ENCODE measurements at places on chromosomes 11 and 22.

- DNase-seq = no peak
Observed at GRCh38 chr11:76830639-76831327, 29.9 kb upstream of the ACER3 start.

GRCh38 chr11:98979205-98979604, 41.5 kb upstream of the CNTN5 start:
- no peak for DNase-seq

DNA sequence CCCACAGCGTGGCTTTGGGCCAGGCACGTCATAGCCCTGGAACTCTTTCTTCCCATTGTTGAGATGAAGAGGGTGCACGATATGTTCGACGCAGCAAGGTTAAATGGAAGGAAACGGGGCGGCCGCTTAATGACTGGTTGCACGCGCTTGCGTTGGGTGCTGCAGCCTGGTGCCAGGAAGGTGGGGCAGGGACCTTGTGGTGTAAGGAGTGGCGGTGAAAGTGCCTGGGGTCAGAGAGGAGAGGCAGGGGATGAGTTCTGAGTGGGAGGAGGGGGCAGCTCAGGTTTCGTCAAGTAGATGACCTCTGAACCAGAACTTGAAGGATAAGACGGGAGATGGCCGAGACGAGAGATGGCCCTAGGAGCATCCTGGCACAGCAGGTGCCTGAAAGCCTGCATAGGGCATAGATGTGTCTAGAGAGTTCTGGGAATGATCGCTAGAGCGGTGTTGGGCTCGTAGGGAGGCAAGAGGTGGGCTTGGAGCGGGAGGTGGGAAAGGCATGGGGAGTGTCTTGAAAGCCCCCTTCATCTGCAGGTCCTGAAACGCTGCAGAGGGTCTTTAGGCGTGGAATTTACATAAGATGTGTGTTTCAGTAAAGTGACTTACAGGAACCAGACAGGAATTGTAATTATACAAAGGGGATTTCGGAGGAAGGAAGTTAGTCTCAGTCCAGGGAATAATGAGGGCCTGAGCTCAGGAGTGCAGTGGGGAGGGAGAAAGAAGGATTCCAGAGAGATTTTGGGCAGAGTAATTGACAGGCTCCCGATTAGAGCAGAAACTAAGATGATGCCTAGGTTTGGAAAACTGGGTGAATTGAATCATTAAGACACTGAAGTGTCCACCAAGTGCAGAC, 43.2 kb upstream of the CLDN5 start:
- DNase-seq = no peak

DNA sequence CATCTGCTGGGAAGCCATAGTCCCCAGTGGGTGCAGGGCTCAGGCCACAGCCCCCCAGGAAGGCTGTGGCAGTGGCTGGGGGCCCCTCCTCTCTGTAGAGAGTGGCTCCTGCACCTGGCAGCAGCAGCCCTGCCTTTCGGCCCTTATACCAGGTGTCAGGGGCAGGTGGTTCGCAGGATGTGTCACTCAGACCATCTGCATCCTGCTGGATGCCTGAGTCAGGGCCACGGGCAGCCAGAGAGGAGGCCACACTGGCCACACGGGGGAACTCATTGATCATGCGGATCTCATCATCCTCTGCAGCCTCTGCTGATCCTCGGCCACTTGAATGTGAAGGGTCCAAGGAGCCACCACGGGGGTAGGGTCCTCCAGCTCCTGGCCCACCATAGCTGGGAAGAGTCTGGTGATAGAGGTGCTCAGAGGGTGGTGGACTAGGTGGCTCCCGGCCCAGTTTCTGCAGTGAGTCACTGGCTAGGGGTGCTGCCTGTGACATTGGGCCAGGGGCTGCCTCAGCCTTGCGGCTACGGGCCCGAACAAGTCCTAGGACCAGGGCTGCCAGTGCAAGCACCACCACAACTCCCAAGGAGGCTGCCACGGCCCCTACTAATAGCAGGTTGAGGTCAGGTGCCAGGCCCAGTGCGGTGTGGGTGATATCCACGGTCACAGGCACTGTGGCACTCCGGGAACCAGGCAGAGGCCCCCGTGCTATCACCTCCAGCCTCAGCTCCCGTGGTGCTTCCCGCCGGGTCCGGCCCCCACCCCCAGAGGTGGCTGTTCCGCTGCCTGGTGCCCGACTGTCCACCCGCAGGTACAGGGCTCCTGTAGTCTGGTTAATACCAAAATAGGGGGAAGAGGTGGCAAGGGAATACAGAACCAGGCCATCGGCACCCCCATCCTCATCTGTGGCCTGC, 3.3 kb upstream of the TPP1 start:
- no peak for DNase-seq

DNA sequence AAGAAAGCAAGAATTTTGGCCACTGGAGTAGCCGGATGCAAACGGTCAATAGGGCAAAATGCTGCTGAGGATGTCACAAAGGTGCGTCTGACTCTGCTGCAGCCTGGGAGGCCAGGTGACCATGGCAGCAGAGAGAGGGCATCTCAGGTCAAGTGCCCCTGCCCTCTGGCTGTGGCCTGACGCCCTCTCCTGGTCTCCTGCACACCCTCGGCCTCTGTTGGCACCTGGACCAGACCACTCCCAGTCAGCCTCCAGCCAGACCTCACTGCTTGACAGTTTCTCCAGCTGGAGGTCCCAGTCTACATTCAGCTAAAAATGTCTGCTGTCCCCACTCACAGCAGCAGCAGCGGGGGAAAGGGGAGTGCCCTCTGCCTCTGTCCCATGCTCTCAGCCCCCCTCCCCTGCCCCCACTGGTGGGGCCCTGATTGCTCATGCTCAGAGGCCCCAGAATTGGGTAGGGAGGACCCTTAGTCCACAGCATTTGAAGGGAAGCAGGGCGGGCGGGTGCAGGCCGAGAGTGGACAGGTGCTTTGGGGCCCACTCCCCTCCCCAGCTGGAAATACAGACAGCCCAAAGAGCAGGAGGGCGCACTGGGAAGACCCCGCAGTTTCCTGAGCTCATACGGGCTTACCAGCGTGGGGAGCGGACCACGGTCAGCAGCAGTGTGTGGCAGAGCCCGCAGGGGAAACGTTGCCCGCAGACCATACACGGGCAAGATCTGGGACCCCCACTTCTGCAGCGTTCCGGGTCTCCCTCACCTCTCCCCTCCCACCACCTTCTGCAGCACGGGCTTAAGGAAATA, 1.6 kb upstream of the BRSK2 start:
- no peak for DNase-seq

DNA sequence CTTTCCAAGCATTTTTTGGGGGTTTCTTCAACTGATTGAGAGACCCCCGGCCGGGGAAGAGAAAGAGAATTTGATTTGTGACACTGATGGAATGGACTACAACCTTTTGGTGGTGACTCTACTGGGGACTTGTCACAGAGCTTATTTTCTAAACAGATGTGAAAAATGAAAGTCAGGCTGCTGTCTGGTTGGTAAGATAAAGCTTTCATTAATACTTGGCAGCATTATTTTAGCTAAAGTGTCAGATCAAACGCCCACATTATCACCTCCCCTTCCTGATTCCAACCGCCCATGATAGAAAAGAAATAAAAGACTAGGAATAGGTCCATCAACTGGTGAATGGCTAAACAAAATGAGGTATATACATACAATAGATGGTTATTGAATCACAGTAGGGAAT, 45.6 kb upstream of the EHF start:
- no peak for DNase-seq

- no peak for DNase-seq
Observed at GRCh38 chr11:110062247-110062646, 30.9 kb upstream of the ZC3H12C start.

DNA sequence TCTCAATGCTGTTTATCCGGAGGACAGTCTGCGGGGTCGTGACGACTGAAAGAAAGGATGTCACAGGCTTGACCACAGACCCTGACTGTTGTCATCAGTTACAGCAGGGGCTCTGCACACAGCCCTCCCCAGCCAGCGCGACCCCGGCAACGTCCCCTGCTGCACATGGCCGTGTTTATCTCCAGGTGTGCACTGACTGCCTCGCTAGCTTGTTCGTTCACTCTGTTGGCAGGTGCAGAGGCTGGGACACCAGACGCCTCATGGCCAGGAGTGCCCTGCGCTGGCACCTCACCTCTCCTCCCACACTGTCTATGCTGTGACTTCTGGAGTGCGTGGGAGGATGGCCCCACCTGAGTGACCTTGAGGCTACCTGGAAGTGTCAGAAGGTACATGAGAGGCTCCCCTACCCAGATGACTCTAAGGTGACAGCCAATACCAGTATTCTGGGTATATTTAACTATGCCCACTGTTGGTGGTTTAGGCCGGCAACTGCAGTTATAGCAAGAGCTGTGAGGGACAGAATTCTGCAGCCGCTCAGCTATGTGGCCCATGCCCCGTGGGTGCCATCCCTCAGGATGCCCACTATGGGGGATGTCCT, 12.2 kb downstream of the MRPL21 start:
- no peak for DNase-seq

- DNase-seq = no peak
Observed at GRCh38 chr11:1473786-1474185, 12.8 kb downstream of the MOB2 start.

- DNase-seq = no peak
Observed at GRCh38 chr11:60672255-60672654, 27.2 kb upstream of the MS4A8 start.

DNA sequence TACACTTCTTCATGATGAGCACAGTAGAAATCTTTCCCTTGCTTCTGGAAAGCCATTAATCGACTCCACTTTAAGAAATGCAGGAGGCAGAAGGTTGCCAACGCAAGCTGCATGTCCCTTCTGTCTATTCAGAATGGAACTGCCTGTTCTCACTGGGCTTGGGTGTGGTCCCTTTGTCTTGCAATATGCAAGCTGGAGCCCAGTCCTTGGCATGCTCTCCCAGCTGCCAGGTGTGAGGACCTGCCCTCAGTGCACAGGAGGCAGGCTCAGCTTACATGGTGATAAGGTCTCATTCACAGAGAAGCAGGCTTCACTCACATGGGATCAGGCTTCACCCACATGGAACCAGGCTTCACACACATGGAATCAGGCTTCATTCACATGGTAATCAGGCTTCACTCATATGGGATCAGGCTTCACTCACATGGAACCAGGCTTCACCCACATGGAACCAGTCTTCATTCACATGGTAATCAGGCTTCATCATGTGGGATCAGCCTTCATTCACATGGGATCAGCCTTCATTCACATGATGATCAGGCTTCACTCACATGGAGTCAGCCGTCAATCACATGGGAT, 59.2 kb upstream of the USP47 start:
- no peak for DNase-seq

GRCh38 chr22:26956371-26956770, 299.0 kb downstream of the MIAT start:
- no peak for DNase-seq

DNA sequence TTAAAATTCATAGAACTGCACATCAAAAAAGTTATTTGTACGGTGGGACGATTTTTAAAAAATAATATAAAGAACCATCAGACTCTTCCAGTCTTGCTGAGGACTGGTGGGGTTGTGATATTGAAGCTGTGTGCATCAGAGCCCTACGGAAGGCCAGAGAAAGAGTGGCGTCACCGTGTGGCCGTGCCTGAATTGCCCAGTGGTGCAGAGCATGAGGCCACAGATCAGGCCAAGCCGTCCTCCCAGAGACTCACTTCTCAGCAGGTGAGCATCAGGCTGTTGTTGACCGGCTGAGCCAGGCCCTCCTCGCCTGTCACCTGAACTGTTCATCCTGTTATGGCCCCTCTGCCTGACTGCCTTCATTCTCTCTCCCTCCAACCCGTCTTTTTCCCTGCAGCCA, 1013.9 kb downstream of the TBC1D22A start:
- DNase-seq = no peak

- no peak for DNase-seq
Observed at GRCh38 chr11:118201966-118202365, 22.8 kb downstream of the JAML start.
